ENCODE measurements at places on chromosomes 12 and 14. TPM values are rescaled to one million over a fixed set of nuclear protein-coding genes. Genes with fewer than 3 reads are reported as not detected.

KRT1 gene
- total RNA-seq = not detected

NYNRIN gene
- 0.25 TPM for total RNA-seq

DCP1B gene
- total RNA-seq = 8.3 TPM

IL23A gene
- total RNA-seq = 1.0 TPM

SLCO1B1 gene
- total RNA-seq = 0.46 TPM

POTEG gene
- total RNA-seq = not detected

KRT79 gene
- 0.05 TPM for total RNA-seq

DHH gene
- total RNA-seq = not detected

MUCL1 gene
- total RNA-seq = not detected

RAPGEF3 gene
- total RNA-seq = 0.81 TPM

CARMIL3 gene
- total RNA-seq = 0.40 TPM

PYGL gene
- total RNA-seq = 134 TPM

ZNF664 gene
- total RNA-seq = 61.9 TPM

AVPR1A gene
- 0.02 TPM for total RNA-seq

OTOGL gene
- total RNA-seq = not detected

FGF23 gene
- total RNA-seq = not detected

SLC7A8 gene
- total RNA-seq = 0.72 TPM

CCDC175 gene
- not detected for total RNA-seq

MYH6 gene
- total RNA-seq = not detected

KRT73 gene
- not detected for total RNA-seq

ANGEL1 gene
- total RNA-seq = 9.1 TPM

SLC6A12 gene
- 0.51 TPM for total RNA-seq

E2F7 gene
- total RNA-seq = 7.0 TPM

GRIN2B gene
- total RNA-seq = 4.6 TPM
